Globus pallidus (tissue), 1 donor: ENCODE measurements at places on chromosomes 6 and 20.

DNA sequence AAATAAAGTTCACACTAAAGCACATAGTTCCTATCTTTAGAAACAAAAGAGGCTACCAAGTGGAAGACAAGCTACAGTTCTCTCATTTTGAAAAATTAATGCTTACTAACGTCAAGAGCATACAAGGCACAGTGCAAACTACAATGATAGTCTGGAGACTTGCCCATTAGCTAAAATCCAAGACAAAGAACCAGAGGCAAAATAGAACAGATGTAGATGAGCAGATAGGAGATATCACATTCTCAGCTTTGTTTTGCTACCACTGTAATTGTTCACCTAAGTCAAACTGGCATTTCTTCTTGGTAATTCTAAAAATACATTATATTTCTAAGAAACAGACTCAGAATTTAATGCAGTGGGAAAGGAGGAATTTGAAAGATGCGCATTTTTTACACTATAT lies 5.2 kb downstream of the TMEM30A start:
- no peak for DNase-seq

DNA sequence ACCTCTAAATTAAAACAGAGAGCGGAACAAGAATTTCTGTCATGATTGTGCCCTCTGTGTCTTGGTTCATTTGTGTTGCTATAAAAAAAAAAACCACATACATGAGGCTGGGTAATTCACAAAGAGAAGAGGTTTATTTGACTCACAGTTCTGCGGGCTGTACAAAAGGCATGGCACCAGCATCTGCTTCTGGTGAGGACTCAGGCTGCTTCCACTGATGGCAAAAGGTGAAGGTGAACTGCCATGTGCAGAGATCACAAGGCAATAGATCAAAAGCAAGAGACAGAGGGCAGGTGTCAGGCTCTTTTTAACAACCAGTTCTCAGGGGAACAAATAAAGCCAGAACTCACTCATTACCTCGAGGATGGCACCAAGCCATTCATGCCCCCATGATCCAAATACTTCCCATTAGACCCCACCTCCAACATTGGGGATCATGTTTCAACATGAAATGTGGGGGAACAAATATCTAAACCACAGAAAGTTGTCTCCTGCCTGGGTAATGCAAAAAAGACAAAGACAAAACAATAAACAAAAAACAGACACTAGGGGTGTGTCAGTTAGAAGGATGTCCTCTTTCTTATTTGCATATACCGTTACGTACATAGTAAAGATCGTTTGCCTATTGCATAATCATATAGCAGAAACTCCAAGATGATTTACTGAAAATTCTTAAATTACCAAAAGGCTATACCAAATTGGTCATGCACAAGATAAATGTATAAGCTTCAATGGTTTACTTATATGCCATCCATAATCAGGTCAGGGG lies 17.0 kb downstream of the SERPINB9 start:
- no peak for DNase-seq

- no peak for DNase-seq
Observed at GRCh38 chr6:144343701-144344428, 58.7 kb downstream of the UTRN start.

- no peak for DNase-seq
Observed at GRCh38 chr6:52227495-52227894, 16.8 kb downstream of the IL17F start.

- DNase-seq, result no peak
Observed at GRCh38 chr6:11428895-11429294, 108.7 kb upstream of the TMEM170B start.

DNA sequence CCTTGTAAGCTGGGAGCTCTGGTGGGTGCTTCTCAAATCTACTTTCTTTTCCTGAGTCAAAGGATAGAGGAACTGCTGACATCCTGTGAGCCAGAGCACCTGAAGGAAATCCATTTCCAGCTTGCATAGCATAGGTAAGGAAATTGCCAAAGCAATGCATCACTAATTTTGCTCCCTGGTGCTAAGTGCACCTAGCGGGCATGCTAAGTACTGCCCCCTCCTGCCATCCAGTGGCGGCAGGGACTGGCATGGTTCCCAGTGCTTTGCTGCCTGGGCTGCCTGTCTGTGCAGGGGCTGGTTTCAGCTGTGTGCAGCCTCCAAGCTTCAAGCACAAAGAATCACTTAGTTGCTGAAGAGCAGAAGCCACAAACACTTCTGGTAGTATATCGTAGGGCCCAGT lies 63.9 kb downstream of the FARS2 start:
- peak; percentile 80 for DNase-seq

GRCh38 chr20:21395666-21396598 lies 1.4 kb downstream of the NKX2-4 start:
- DNase-seq, result no peak

DNA sequence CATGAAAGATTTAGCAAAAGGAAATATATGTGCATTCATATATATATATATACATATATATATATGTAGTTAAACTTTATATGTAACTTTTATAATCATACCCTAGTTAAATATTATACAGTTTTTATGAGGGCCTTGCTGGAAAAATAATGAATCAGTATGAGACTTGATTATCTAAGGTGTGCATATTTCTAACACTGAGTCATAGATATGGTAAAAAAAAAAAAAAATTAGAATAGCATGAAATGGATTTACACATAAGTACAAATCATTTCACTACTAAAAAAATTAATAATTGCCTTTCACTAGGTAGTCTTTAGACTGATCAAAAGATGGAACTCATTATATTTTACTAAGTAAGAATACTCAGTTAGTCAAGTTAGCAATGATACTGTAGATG lies 51.3 kb upstream of the DST start:
- no peak for DNase-seq

DNA sequence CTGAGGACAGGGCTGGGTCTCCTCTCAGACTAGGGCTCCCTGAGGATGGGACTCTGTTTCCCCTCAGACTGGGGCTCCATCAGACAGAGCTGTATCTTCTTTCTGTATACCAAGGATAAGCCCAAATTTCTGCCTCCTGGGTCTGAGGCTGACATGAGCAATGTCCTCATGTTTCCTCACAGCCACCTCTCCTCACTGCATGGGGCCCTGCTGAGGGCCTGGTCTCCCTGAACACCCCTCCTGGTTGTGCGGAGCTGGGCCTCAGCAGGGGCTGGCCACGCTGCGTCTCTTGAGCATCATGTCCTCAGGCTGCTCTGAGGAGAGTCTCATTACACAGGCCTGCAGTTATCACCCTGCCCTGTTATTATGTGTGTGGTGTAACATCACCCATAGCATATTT lies 144.6 kb downstream of the LRFN2 start:
- DNase-seq, result no peak

GRCh38 chr6:3260772-3261517 lies 2.2 kb downstream of the PSMG4 start:
- no peak for DNase-seq

DNA sequence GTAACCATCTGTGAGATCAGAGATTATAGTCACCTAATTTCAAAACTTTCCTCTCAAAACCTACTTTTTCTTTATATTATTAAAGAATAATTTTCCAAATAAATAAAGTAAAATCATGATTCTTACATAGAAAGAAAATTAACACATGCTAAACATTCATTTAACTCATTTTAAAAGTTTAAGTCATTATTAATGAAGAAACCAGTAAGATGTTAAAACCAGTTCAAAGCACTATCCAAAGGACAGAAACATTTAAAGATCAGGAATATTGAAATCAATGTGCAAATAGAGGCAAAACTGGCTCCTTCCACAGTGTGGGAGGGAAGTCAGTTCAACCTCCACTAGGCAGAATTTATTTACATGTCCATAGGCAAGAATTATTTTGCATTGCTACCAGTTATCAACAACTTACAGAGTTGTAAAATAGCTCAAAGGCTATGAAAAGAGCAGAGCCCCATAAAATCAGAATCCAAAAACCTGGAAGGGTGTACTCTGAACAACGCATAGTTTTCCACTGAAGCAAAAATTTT lies 146.9 kb downstream of the KHDC1L start:
- DNase-seq, result no peak

DNA sequence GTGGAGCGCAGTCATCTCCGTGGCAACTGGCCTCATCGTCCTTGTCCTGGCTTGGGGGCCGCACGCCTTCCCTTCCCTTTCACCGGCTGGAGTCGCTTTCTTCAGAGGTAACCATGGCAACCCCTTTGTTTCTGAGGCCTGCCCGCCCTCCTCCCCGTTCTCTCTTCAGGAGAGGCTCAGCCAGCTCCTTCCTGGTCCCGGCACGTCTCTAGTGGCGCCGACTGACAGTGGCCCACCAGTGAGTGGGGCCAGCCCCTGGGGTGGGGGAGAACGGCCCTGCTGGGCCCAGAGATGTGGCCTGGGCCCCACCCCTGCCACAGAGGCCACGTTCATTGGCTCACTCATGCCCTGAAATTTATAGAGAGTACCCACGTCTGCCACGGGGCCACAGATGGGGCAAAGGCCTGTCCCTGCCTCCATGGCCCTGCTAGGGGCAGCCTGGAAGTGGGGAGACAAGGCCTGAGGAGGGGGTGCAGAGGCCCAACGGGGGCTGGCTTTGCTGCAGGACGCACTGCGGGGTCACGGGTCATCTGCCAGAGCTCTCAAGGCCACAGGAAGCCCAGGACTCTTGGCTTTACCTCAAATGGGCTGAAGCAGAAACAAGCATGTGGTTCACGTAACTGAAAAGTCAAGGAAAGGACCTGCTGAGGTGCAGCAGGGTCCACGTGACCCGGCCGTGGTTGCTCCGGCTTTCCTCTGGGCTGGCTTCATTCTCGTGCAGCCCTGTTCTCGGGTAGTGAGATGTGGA lies 1.4 kb upstream of the OSBPL2 start:
- DNase-seq, result no peak

DNA sequence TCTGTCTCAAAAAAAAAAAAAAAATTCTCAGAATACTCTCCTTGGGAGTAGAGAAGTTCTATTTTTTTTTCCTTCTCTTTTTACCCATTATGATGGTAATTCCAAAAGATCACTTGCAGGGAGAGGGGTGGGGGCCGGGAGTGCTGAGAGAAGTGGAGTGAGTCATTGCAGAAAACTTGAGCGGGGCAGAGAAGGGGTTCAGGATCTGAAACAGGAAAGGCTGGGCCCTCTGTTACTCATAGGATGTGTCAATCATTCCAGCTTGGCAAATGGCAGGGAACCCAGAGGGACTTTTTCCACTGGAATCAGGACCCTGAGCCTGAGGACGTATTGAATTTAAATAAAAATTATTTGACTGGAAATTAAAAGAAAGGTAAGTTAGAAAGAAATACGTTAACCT lies 111.4 kb upstream of the ARMC2 start:
- DNase-seq, result no peak

- DNase-seq, result peak; percentile 71
Observed at GRCh38 chr6:35059596-35060345, 81.4 kb downstream of the TCP11 start.

- DNase-seq, result no peak
Observed at GRCh38 chr20:1224205-1224890, 1.5 kb upstream of the RAD21L1 start.

DNA sequence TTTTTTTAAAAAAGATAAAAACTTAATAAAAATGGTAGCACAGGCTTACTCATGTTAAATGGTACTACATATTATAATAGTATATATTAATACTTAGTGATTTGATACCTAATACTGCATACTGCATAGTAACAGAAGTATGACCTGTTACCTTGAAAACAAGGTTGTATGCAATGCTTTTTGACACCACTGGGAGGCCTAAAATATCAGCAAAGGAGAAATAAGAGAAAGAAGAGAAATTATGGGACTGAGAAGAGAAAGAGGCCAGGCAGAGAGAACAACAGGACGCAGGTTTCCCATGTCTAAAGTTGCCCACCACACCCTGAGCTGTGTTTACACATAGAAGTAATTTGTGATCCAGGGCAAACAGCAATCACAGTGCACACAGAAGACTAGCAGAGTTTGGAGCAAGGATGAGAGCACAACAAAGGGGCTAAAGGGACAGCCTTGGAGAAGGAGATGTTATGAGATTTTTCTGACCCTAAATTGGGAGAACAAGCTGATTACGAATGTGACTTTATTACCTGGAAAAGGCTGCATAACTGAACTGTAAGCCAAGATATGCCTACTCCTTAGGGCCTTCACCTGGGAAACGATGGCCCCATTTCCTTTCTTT lies 73.2 kb downstream of the ROS1 start:
- DNase-seq, result no peak

DNA sequence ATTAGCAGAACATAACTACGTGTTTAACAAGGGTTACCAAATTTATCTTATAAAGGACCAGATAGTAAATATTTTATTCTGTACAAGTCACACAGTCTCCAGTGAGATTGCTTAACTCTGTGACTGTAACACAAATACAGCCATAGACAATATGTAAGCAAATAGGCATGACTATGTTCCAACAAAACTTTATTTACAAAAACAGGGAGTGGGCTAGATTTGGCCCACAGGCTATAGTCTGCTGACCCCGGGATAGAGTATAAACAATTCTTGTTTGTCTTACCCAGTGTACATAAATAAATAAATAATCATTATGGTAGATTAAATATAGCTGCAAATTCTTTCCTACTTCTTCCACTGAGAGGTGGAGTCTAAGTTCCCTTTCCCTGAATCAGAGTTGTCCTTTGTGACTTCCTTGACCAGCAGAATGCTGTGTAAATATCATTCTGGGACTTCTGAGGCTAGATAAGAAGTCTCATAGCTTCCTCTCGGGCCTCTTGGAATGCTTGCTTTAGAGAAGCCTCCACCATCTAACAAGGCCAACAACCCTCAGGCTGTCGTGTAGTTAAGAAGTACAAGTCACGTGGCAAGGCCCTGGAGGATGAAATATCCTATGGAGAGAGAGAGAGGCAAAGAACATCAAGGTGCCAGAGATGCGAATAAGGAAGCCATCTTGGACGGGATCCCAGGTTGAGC lies 59.1 kb upstream of the TMEM244 start:
- DNase-seq, result no peak

DNA sequence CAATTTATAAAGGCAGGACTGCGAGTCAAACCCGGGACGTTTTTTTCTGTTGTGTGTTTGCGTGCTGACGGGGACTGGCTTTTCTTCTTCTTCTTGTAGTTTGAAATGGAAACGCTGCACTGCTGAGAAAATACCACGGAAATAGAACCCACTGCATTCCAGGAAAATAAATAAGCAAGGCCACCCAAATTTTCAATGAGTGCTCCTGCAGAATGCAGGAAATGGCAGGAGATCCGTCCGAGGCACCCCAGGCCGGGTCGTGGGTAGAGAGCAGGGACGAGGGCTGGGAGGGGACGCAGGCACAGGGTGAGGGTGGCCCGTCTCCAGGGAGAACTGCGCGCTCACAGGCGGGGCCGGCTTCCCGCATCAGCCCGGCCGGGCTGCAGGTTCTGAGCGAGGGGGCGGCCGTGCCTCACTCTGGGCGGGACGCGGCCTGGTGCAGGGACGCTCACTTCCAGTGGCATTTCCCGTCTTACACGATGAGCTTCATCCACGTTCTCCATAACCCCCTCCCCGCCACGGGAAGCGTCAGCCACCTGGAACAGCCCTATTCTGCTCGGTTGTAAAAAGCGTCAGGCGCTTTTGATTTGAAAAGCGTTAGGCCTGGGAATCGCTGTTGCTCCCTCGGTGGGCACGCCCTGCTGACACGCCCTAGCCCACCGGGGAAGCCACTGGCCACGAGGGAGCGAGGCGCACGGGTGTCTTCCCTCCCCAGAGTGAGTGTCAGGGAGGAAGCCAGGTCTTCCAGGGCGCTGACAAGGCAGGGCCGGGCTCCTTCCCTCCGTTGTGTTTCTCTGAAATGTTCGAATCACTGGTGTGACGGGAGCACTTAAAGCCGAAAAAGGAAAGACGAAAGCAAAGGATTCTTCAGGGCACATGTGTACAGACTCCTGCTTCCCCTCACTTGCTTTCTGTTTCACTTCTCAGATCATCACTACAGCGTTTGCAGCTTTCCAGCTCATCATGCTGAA lies 17.9 kb upstream of the EXOC2 start:
- peak; percentile 47 for DNase-seq
